ENCODE measurements at places on chromosomes 7 and 10. TPM values are rescaled to one million over a fixed set of nuclear protein-coding genes. Genes with fewer than 3 reads are reported as not detected.

Gene FZD8
- 43.0 TPM for total RNA-seq

Gene CUBN
- total RNA-seq, result 0.10 TPM

Gene CFAP58
- total RNA-seq, result 2.0 TPM

Gene MRC1
- total RNA-seq, result 0.17 TPM

Gene FRMPD2
- not detected for total RNA-seq

Gene FAM25C
- total RNA-seq, result not detected

Gene CDHR1
- total RNA-seq, result 0.90 TPM

Gene TFAM
- total RNA-seq, result 44.8 TPM

Gene GNG11
- total RNA-seq, result 1.9 TPM

Gene FRG2B
- not detected for total RNA-seq

Gene OR2A12
- total RNA-seq, result not detected

Gene PAX4
- total RNA-seq, result 0.07 TPM

Gene NUTM2B
- 0.59 TPM for total RNA-seq

DNA sequence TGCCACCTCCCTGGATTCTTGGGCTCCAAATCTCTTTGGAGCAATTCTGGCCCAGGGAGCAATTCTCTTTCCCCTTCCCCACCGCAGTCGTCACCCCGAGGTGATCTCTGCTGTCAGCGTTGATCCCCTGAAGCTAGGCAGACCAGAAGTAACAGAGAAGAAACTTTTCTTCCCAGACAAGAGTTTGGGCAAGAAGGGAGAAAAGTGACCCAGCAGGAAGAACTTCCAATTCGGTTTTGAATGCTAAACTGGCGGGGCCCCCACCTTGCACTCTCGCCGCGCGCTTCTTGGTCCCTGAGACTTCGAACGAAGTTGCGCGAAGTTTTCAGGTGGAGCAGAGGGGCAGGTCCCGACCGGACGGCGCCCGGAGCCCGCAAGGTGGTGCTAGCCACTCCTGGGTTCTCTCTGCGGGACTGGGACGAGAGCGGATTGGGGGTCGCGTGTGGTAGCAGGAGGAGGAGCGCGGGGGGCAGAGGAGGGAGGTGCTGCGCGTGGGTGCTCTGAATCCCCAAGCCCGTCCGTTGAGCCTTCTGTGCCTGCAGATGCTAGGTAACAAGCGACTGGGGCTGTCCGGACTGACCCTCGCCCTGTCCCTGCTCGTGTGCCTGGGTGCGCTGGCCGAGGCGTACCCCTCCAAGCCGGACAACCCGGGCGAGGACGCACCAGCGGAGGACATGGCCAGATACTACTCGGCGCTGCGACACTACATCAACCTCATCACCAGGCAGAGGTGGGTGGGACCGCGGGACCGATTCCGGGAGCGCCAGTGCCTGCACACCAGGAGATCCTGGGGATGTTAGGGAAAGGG, 913 bp downstream of the NPY start:
- peak; percentile 85 for DNase-seq

- peak; percentile 59 for DNase-seq
Observed at GRCh38 chr7:608954-609353, 89.3 kb upstream of the PDGFA start.

DNA sequence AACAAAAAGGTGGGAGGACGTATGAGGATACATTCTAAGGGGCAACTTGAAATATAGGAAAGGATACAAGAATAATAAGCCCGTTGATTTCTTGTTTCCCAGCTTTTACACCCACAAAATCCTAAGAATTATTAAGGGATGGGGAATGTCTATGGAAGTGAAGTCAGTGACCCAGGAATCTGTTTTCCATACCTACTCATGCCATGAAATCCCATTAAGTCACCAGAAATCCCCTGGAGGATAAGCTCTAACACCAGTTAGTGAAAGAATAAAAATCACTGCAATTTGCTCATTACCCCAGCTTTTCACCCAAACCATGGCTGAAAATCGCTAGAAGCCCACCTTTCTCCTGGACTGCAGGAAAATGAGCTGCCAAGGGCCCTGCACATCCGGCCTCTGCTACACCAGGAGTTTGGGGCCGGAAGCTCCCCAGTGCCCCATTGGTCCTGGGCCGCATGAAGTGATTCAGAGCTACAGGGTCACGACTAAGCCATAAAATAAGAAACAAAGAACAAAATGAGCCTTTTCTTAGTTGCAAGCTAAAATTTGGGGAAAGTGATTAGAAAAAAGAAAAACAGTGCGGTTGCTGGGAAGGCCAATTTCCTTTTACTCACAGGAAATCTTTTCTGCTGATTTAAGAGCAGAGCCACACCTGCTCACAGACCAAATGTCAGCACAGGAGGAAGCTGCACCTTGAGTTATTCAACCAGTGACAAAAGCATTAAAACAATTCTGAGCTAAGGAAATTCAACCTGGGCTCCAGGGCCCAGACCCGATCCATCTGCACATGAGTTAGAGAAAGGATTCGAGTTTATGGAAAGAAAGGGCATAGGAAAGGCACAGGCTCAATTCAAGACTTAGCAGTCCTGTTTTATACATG, 40.3 kb downstream of the HIPK2 start:
- no peak for DNase-seq

DNA sequence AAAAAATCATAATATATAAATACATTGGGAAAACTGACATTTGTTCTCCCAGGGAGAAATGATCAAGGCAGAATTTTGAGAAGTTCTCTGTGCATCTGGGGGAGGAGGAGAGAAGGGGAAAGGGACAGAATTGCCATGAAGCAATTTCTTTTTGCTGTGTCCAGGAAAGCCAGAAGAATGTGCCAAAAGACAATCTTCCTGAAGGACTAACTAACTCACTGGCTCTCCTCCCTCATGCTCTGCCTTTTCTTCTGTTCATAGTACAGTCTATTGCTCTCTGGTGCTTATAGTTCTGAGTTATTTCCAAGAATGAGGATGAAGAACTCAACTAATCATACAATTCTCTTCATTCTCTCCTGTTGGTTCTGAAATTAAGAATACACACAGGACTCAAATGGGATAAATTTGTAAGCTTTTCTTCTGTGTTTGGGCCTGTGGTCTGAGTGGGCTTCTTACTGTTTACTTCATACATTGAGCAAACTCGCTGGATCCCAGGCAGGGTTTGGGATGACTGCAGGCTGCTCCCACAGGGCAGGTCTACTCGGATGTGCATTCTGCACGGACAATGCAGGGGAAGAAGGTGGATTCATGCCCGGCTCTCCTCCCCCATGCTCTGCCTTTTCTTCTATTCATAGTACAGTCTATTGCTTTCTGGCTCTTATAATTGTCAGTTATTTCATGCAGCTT, 22.2 kb upstream of the FAM171A1 start:
- DNase-seq, result no peak

- no peak for DNase-seq
Observed at GRCh38 chr10:24872049-24872789, 80.2 kb downstream of the PRTFDC1 start.

DNA sequence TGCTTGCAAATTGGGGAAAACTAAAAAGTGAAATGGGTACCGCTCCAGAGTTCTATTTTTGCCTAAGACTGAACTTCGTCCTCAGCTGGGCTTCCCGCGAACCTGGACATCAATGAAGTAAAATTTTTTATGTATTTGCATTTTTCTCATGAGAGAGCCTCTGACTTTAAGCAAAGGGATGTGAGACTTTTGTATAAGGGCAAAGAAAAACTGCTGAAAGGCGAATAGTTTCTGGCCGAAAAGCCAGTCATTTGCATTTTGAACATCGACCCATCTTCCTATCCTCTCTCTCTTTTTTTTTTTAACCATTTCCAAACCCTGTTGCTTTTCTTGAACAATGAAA, 573 bp downstream of the PMPCB start:
- no peak for DNase-seq

- DNase-seq, result no peak
Observed at GRCh38 chr7:110373416-110373815, 717.5 kb upstream of the LRRN3 start.

DNA sequence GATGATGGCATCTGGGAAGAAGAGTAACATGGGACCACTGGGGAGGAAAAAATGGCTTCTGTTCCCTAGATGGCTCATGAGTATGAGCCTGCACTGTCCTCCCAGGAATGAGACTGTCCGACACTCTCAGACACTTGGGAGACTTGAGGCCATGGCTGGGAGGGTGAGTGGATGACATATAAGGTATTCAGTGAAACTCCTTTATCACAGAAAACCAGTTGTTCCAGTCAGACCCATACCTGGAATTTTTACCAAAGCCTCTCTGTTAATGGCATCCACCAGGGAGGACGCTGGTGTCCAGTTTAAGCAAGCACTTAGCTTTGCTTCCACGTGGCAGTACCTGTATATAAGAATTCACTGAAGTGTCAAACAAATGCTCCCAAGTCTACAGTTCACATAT, 116.7 kb upstream of the C10orf90 start:
- no peak for DNase-seq

DNA sequence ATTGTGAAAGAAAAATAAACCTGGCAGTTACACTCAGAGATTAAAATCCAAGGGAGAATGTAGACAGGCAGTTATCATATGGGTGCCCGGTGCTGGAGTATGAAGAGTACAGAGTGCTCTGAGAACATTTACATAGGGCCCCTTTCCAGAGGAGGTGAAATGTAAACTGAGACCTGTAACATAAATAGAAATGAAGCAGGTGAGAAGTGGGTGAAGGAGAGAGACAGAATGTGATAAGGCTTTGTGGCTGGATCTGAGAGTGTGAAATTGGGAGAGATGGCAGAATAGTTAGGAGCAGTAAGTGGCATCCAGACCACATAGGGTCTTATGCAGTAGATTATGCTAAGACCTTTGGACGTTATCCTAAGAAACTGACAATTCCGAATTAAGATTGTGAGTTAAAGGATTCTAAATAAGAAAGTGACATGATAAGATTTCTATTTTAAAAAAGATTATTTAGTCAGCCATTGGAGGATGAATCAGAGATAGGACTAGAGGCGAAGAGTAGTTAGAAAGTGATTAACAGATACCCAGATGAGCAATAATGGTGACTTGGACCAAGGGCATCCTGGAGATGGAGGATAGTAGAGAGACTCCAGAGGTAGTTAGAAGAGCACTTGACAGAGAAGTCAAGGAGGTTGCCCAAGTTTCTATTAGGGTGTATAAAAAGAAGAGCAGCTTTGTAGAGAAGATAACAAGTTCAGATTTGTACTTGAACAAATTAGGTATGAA, 36.7 kb downstream of the DNAH11 start:
- DNase-seq, result no peak

GRCh38 chr7:1888425-1888824, 218.3 kb downstream of the ELFN1 start:
- DNase-seq, result no peak

- DNase-seq, result peak; percentile 2
Observed at GRCh38 chr10:54985732-54986131, 184.7 kb upstream of the PCDH15 start.

DNA sequence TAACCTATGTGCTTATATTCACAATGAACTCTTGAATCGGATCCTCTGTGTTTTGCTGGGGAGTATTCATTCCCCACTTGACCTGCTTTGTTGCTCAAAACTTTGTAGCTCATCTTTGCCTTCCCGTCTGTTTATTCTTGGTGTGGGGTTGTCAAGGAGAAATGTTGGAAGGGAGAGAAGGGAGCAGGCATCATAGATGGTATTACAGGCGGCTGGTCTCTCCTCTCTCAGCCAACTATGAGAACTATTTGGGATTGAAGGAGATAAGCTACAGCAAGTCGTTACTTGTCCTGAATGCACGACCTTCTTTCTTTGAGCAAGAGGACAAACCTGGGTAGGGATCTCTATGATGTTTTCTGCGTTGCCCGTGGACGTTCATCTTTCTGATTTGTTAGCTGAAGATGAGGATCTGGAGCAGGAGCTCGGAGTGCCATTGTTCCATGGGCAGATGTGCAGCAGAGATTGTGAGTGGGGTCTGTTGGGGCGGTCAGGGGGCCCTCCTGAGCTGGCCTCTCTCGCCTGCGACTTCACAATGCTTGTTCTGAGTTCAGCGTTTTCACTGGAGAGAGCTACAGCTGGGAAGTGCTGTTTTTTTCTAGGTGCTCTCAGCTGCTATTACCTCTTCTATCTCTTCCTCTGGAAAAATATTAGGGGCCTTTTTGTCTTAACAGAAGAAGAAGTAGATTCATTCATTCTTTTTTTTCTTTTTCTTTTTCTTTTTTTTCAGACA, 126.9 kb upstream of the KLF6 start:
- no peak for DNase-seq

DNA sequence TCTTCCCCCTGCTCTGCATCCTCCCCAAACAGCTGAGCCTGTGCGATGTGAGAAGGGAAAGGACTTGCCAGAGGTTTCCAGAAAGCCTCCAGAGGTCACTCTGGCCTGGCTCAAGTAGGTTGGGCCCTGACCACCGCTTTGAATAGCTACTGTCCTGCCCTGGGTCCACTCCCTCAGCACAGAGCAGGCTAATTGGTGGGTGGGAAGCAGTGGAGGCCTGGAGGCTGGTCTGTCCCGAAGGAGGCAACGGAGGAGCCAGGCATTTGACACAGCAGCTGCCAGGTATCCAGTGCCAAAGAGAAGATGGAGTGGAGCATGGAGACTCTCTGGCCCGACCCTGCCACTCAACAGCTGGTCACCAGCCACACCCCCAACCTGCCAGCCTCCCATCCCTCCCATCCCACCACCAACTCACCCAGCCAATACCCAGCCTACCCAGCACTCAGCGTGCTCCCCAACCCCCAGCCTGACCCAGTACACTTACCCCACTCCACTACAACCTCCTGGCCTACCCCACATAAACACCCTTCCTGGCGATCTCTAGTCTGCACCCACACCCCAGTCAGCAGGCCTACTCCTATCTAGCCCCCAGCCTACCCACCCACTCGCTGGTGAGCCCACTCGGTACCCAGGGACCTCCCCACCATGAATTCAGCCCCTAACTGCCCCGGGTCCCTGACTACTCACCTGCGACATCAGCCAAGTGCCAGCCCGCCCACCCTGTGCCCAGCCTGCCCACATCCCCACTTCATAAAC, 64.6 kb upstream of the COL13A1 start:
- peak; percentile 34 for DNase-seq

GRCh38 chr7:54419209-54419608, 123.0 kb upstream of the VSTM2A start:
- peak; percentile 4 for DNase-seq

DNA sequence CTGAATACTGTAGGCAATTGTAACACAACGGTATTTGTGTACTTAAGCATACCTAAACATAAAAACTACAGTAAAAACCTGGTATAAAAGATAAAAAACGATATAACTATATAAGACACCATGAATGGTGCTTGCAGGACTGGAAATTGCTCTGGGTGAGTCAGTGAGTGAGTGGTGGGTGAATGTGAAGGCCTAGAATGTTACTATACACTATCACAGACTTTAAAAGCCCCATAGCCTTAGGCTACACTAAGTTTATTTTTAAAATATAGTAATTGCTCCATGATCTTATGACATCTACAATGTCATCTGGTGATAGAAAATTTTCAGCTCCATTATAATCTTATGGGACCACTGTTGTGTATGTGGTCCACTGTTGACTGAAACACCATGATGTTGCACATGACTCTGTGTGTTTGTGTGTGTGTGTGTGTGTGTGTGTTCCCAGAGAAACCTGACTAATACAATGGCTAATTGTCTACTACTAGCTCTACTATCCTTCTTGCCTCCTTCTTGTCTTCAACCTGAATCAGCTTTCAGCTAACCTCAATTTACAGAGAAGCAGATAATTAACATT, 27.6 kb upstream of the PRPF18 start:
- DNase-seq, result no peak

DNA sequence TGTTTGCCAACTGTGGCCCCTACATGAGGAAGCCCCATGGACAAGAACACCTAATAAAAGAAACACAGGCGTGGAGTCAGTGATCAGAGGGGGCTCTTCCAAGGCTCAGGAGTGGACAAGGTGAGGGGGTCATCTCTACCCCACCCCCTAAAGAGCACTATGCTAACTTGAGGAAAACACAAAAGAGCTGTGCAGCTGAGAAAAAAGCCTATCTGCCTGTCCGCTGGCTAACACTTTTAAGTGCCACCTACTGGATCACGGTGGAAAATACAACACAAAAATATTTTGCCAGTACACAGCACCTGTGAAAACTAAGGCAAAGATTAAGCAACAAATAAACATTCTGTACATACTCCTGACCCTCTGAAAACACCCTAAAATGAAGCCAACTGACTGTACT, 53.1 kb upstream of the COBL start:
- DNase-seq, result peak; percentile 24
